ENCODE measurements at places on chromosomes 11 and 22. TPM values are rescaled to one million over a fixed set of nuclear protein-coding genes. Genes with fewer than 3 reads are reported as not detected.

DNA sequence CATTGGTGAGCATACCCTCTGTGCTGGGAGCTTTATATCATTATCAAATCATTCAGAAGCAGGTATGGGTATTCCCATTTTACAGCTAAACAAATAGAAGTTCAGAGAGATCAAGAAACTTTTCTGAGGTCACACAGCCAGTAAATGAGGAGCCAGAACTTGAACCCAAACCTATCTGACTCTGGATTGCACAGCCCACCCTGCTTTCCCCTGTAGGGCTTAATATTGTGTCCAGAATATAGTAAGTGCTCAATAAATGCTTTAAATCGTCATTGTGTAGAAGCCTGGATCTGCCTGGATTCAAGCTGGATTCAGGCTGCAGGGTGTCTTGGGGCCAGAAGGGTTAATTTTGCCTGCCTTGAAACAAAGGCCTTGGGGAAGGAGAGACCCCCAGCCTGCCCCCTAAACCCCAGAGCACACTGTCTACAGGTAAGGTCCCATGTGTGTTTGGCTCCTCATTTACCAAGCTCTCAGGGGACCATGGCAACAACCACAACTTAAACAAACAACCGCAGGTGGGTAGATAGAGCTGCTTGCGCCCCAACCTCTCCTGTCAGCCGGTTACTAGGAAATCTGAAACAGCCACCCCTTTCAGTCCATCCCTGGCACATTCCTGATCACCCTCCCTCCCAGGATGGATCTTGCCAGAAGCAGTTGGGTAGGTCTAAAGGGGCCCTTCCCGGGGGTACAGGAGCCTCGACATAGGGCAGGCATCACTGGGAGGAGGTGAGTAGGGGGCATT is 3.0 kb upstream of the SEC14L3 start:
- no peak for DNase-seq

GRCh38 chr22:19687561-19688300 is 26.6 kb upstream of the SEPTIN5 start:
- no peak for DNase-seq

DNA sequence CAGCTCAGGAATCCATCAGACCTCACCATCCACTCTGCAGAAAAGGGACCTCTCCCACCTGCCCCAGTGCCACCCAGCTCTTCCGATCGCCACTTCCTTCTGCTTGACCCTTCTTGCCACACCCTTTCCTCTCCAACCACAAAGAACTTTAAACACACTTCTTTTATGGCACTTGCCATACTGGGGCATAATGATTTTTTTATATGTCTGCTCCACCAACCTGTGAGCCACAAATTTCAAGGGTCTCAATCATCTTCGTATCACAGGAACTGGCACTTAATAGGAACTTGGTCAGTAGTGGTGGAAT is 11.7 kb upstream of the MYH9 start:
- no peak for DNase-seq

ARHGEF17 gene
- total RNA-seq: 98.5 TPM

- DNase-seq: no peak
Measured at GRCh38 chr11:83115551-83115950, 41.4 kb upstream of the PCF11 start.

DNA sequence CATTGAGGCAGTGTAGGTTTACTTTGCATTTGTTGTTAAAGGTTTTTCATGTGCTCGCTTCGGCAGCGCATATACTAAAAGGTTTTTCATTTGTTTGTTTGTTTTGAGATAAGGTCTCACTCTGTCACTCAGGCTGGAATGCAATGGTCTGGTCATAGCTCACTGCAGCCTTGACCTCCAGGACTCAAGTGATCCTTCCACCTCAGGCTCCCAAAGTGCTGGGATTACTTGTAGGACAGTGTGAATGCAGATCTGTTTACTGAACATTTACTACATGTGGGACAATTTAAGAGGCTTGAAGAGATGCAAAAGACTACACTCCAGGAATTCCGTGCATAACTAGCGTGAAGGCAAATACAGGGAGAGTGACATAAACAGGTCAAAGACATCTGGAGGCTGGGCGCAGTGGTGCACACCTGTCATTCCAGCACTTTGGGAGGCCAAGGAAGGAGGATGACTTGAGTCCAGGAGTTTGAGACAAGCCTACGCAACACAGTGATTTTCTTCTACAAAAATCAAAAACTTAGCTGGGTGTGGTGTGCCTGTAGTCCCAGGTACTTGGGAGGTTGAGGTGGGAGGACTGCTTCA is 34.1 kb downstream of the YPEL1 start:
- DNase-seq: no peak

ANKK1 gene
- 0.12 TPM for total RNA-seq
